ENCODE measurements at places on chromosomes 1 and 21. TPM values are rescaled to one million over a fixed set of nuclear protein-coding genes. Genes with fewer than 3 reads are reported as not detected.

GRCh38 chr1:18817795-18818435 is 41.5 kb downstream of the TAS1R2 start:
- H3K27me3 ChIP-seq, result peaks cover 7% of the 10 kb centered on the region
- no peak overlapping the region for H3K4me3 ChIP-seq
- no peak for DNase-seq
- no peaks in the 10 kb centered on the region for H3K36me3 ChIP-seq

DNA sequence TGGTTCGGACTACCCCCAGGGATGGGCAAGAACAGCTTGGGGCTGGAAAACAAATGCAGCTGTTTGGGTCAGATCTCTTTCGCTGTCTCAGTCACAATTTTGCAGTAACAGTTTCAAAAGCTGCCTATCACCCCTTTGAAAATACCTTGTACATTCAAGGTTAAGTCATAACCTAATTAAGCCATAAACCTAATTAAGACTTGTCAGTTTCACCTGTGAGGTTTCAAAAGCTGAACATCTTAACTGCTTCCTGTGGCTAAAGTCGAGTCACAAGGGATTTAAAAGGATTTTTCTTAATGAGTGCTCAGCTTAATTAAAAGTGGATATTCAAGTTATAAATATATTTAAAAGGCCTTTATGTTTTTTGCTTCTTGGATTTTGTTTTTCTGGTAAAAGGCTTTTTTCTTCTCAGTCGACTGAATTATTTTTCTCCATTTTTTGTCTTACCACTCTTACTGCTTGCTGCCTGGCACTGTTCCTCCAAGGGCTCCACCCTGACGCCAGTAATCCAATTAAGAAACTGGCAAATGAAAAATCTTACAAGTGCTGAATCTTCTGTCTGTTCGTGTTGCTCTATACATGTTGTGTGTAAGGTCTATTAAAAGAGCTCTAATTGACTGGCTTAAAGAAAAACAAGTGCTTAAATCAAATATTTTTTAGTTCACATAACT is 31.3 kb downstream of the CBR1 start:
- no peak overlapping the region for H3K4me3 ChIP-seq
- peaks cover 4% of the 10 kb centered on the region for H3K4me1 ChIP-seq
- H3K27me3 ChIP-seq, result peaks cover 1% of the 10 kb centered on the region
- DNase-seq, result no peak
- H3K36me3 ChIP-seq, result no peaks in the 10 kb centered on the region

GRCh38 chr1:114340892-114341291 is 170.1 kb downstream of the TRIM33 start:
- H3K27ac ChIP-seq, result no peak overlapping the region
- no peak for DNase-seq
- H3K4me1 ChIP-seq, result no peaks in the 10 kb centered on the region
- no peaks in the 10 kb centered on the region for H3K36me3 ChIP-seq
- no peaks in the 10 kb centered on the region for H3K27me3 ChIP-seq

The HCN3 gene
- 7.3 TPM for total RNA-seq

DNA sequence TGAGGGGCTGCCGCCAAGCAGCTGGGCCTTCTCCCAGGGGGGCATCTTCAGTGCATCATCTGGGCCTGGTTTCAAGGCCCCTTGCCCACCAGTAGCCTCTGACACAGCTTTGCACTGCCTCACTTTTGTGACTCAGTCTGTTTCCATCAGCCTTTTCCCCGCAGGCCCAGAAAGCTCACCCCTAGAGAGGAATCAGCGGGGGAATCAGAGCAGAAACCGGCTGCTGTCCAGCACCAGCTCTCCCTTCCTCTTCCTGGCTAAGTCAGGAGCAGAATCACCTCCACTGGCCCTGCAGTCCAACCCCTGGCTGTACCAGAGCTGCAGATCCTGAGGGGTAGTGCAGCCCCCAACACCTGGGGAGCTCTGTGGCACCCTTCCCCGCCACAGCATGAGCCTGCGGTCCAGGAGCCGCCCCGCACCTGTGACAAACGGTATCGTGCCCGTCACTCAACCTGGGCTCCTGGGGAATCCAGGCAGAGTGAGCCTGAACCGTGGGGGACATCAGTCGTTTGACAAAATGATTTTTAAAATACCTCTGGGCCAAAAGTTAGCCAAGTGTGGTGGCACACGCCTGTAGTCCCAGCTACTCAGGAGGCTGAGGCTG is 83.3 kb upstream of the TMEM51 start:
- no peak overlapping the region for H3K4me3 ChIP-seq
- H3K27ac ChIP-seq, result no peak overlapping the region
- H3K27me3 ChIP-seq, result peaks cover 7% of the 10 kb centered on the region
- H3K4me1 ChIP-seq, result peaks cover 2% of the 10 kb centered on the region
- DNase-seq, result no peak

DNA sequence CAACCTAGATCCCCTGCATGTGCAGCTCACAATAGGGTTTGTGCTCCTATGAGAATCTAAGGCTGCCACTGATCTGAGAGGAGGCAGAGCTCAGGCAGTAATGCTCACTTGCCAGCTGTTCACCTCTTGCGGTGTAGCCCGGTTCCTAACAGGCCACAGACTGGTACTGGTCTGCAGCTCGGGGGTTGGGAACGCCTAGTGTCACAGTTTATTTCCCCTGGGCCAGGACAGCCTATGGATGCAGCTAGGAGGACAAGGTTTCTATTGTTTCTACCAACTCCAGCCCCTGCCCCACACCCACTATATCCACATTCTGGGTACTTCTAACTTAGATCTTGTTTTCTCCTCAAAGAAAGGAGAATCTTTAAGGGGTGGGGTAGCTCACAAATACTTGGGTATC is 58.7 kb upstream of the PRRC2C start:
- peaks cover 4% of the 10 kb centered on the region for H3K36me3 ChIP-seq
- H3K27ac ChIP-seq, result no peak overlapping the region
- no peak for DNase-seq
- H3K27me3 ChIP-seq, result peaks cover 8% of the 10 kb centered on the region
- H3K4me3 ChIP-seq, result no peak overlapping the region

- H3K27me3 ChIP-seq, result no peaks in the 10 kb centered on the region
- DNase-seq, result no peak
- H3K27ac ChIP-seq, result no peak overlapping the region
- no peaks in the 10 kb centered on the region for H3K4me1 ChIP-seq
Measured at GRCh38 chr1:7186382-7187111, 401.3 kb downstream of the CAMTA1 start.

The OR2T35 gene
- total RNA-seq, result not detected

- H3K4me3 ChIP-seq, result peak overlapping the region; percentile 93
- peaks cover 10% of the 10 kb centered on the region for H3K27me3 ChIP-seq
- no peak overlapping the region for H3K27ac ChIP-seq
Measured at GRCh38 chr1:107139833-107140702, 771 bp upstream of the NTNG1 start.

- DNase-seq, result no peak
- no peaks in the 10 kb centered on the region for H3K36me3 ChIP-seq
- H3K27ac ChIP-seq, result no peak overlapping the region
- peaks cover 2% of the 10 kb centered on the region for H3K27me3 ChIP-seq
Measured at GRCh38 chr1:234230414-234230862, 142.8 kb upstream of the COA6 start.

The TNFSF4 gene
- 0.15 TPM for total RNA-seq

The RGSL1 gene
- total RNA-seq, result not detected

The CNR2 gene
- total RNA-seq, result not detected

The BNIPL gene
- total RNA-seq, result 1.5 TPM

DNA sequence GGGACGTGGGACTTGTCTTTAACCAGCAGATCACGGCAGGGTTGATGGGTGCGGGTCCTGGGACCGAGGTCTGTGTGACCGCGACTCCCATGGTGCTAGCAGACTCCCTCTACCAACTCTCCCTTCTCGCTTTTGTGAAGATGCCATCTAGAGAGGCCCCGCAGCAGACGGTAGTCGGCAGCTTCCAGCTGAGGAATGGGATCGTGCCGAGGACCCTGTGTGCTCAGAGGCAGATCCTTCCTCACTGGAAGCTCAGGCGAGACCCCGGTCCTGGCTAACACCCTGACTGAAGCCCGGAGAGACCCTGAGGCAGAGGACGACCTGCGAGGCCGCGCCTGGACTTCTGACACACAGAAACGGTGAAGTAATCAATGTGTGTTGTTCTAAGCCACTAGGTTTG is 12.5 kb upstream of the SPATC1L start:
- H3K4me1 ChIP-seq, result no peaks in the 10 kb centered on the region
- H3K4me3 ChIP-seq, result no peak overlapping the region
- no peak for DNase-seq
- no peak overlapping the region for H3K27ac ChIP-seq

DNA sequence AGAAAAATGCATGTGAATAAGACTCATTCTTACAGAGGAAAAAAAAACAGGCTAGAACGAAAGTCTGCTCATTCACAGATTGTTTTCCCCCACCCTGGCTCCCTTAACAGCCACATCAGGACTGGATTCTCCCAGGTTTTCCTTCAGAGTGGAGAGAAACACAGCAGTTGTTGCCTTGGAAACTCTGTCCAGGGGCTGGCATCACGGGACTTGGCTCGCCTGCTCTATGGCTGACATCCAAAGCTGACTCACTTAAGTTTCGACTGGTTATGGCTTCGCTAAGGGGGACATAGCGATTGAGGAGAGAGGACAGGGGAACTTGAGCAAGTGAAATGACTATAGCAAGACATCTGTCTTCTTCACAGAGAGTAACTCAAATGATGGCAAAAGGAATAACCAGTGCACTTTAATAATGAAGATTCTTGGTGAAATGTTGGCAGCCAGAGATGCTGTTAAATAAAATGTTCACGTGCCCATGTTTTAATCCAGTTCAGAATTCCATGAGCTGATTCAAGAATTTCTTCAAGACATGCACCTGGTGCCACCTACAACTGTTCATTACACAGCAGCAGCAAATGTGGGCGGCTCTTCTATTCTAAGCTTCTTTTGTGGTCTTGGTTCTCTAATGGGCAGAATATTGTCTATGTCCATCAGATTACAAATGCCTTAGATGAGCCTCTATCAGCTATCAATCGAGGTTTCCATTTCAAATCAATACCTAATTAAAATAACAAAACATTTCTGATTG is 21.8 kb downstream of the MIS18A start:
- DNase-seq, result no peak
- no peaks in the 10 kb centered on the region for H3K36me3 ChIP-seq
- peaks cover 4% of the 10 kb centered on the region for H3K4me1 ChIP-seq
- no peak overlapping the region for H3K27ac ChIP-seq
- no peak overlapping the region for H3K4me3 ChIP-seq

The SLAMF1 gene
- total RNA-seq, result not detected

GRCh38 chr21:43467785-43468184 is 40.9 kb upstream of the SIK1 start:
- H3K27ac ChIP-seq, result no peak overlapping the region
- no peak for DNase-seq
- H3K36me3 ChIP-seq, result no peaks in the 10 kb centered on the region
- no peaks in the 10 kb centered on the region for H3K27me3 ChIP-seq

GRCh38 chr21:39153373-39153772 is 29.9 kb downstream of the PSMG1 start:
- H3K4me1 ChIP-seq, result no peaks in the 10 kb centered on the region
- no peak for DNase-seq
- H3K36me3 ChIP-seq, result no peaks in the 10 kb centered on the region
- H3K27ac ChIP-seq, result peak overlapping the region; percentile 10
- no peaks in the 10 kb centered on the region for H3K27me3 ChIP-seq

- peaks cover 8% of the 10 kb centered on the region for H3K36me3 ChIP-seq
- no peak overlapping the region for H3K4me3 ChIP-seq
- DNase-seq, result no peak
- no peak overlapping the region for H3K27ac ChIP-seq
- H3K4me1 ChIP-seq, result peaks cover 11% of the 10 kb centered on the region
Measured at GRCh38 chr1:202152399-202152798, 7.9 kb upstream of the ARL8A start.

DNA sequence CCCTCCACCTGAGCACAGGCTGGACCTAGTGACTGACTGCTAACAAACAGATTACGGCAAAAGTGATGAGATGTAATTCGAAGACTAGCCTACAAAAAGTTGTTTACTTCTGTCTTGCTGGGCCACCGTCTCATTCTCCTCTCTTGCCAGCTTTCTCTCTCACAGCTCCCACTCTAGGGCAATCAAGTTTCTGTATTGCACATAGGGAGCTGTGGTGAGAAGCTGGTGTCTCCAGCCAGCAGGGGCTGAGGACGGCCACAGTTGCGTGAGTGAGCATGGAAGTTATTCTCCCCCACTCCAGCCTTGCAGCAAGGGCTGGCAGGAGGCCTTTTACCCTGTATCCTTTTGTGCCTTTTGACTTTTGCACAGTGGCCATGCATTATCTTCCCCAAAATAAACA is 8.6 kb upstream of the COL6A2 start:
- peaks cover 19% of the 10 kb centered on the region for H3K36me3 ChIP-seq
- H3K4me3 ChIP-seq, result no peak overlapping the region
- H3K27ac ChIP-seq, result no peak overlapping the region
- H3K27me3 ChIP-seq, result peaks cover 2% of the 10 kb centered on the region
- DNase-seq, result no peak
- H3K4me1 ChIP-seq, result peaks cover 3% of the 10 kb centered on the region

- H3K27me3 ChIP-seq, result no peaks in the 10 kb centered on the region
- no peak within 1 kb of the TSS for H3K4me3 ChIP-seq
- H3K36me3 ChIP-seq, result no peaks in the 10 kb centered on the region
- H3K27ac ChIP-seq, result no peak within 1 kb of the TSS
- H3K4me1 ChIP-seq, result no peaks in the 10 kb centered on the region
Measured at GRCh38 chr1:165543532-165544438, at the start of gene LRRC52. Gene LRRC52 (plus strand): TSS chr1:165544000. CDS start chr1:165544297, 297 bp downstream.

The LACTBL1 gene
- total RNA-seq, result not detected

The PAQR6 gene
- total RNA-seq, result 8.4 TPM

- DNase-seq, result no peak
- no peak overlapping the region for H3K4me3 ChIP-seq
- no peak overlapping the region for H3K27ac ChIP-seq
Measured at GRCh38 chr1:26706315-26706714, 10.5 kb downstream of the ARID1A start.

DNA sequence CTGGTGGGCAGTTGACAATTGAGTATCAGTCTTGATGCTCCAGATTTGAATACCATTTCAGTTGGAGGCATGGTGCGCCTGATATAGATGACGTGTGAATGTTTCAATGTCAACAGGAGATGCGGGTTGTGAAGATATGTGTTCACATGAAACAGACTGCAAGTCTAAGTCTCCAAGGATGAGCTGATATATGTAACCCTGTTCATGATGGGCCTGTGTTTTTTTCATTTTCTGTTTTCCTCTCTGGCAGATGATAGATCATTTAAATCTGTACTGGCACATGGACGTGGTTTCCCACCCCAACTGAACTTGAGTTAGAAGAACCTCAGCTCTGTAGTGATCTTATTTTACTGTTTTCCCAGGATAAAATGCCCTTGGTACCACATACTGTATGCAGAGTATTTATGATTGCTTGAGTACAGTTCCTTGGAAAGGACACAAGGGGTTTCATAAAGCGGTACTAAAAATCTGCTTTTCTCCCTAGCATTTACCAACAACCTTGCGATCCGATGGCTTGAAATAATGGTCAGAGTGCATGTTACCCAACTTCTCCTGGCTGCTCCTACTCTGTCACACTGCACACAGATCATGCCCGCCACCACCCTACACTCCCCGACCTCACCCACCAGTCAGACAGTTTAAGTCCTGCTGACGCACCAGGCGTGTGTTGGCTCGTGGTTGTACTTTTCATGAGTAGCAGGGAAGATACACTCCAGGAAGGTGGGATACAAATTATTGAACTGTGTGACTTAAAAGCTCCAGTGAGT is 131.1 kb downstream of the NFIA start:
- H3K27me3 ChIP-seq, result no peaks in the 10 kb centered on the region
- H3K27ac ChIP-seq, result no peak overlapping the region
- no peak overlapping the region for H3K4me3 ChIP-seq
- no peak for DNase-seq
- H3K36me3 ChIP-seq, result no peaks in the 10 kb centered on the region

GRCh38 chr1:64440183-64440826 is 29.6 kb upstream of the CACHD1 start:
- H3K36me3 ChIP-seq, result no peaks in the 10 kb centered on the region
- DNase-seq, result no peak
- no peaks in the 10 kb centered on the region for H3K4me1 ChIP-seq
- no peaks in the 10 kb centered on the region for H3K27me3 ChIP-seq

The SYF2 gene
- 34.9 TPM for total RNA-seq

The PGLYRP3 gene
- 1.1 TPM for total RNA-seq

Data from endothelial cell (in vitro differentiated cells).